ENCODE measurements at places on chromosomes 16 and 17.

- DNase-seq, result no peak
These were observed 13.6 kb upstream of the CLEC18A start for GRCh38 chr16:69937465-69937951.

- DNase-seq, result no peak
These were observed 135.2 kb upstream of the HS3ST3A1 start for GRCh38 chr17:13736916-13737315.

- DNase-seq, result no peak
These were observed 90.9 kb upstream of the PLCG2 start for GRCh38 chr16:81688182-81688581.

GRCh38 chr16:47780213-47780875, 319.2 kb downstream of the PHKB start:
- no peak for DNase-seq

- no peak for DNase-seq
These were observed 6.1 kb upstream of the PRSS8 start for GRCh38 chr16:31141489-31142108.

DNA sequence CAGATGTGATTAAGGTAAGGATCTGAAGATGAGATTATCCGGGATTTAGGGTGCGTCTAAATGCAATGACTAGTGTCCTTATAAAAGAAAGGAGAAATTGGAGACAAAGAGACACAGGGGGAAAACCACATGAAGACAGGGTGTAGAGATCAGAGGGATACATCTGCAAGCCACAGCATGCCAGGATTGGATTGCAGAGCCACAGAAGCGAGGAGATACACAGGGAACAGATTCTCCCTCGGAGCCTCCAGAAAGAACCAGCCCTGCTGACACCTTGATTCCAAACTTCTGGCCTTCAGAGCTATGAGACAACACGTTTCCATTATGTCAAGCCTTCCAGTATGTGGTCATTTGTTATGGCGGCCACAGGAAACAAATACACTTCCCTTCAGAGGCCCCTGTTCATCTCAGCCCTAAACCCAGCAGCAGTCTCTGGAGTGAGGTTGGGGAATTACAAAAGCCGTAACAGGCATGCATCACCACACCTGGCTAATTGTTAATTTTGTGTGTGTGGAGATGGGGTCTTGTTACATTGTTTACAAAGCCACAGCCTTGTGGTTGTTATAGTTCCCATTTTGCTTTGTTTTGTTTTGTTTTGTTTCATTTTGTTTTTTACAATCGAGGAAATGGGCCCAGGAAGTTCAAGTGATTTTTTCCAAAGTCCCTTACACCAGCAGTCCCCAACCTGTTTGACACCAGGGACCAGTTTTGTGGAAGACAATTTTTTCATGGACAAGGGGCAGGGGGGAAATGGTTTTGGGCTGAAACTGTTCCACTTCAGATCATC, 51.6 kb upstream of the LYRM9 start:
- DNase-seq, result no peak

- no peak for DNase-seq
These were observed 85.3 kb upstream of the PLCG2 start for GRCh38 chr16:81693744-81694303.

Measured in NCI-H1930 (cell line).